Fibroblast of skin of right quadriceps (primary cell): ENCODE measurements at places on chromosomes 6 and 20.

DNA sequence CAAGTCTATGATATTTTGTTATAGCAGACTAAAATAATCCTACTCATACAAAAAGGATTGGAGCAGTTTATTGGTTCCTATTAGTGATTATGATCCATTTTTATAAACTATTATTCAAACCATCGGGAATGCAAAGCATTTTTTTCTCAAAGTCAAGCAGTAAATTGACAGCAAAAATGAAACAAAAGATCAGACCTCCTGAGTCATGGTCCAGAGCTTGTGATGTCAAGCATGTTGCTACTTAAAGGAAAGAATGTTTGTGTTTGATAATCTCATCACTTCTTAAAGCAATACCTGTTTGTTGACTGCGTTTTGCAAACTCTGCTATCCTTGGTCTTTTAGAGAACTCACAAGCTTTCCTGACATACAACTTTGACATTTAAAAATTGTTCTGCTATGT is 204.4 kb downstream of the SAMD5 start:
- no peak for DNase-seq

GRCh38 chr6:105821777-105822176 is 264.4 kb upstream of the PRDM1 start:
- DNase-seq = no peak

DNA sequence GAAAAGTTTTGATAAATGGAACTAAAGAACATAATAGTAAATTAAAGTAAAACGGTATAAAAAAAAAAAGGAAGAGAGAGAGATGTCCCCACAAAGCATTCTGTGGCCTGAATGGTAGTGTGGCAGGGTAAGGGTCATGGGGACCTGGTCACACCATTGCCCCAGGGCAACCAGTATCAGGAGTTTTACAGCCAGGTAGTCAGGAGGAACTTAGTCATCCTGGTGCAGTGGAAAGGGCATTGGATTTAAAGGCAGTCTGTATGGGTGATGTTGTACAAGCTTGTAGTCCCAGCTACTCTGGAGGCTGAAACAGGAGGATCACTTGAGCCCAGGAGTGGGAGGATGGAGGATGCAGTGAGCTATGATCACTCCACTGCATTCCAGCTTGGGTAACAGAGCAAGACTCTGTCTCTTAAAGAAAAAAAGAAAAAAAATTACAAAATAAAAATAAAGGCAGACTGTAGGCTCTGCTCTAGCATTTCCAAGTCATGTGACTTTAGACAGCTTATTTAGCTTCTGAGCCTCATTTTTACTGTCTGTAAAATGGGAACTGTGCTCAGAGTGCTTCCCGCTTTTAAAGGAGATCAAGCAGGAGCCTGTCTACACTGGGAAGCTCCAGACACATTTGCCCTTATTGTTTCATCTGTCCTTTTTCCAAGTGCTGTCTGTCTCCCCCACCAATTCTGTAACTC is 112.8 kb upstream of the ARMC2 start:
- DNase-seq = no peak

GRCh38 chr20:47854687-47855212 is 69.5 kb upstream of the SULF2 start:
- peak; percentile 58 for DNase-seq

GRCh38 chr6:129194306-129194941 is 311.5 kb downstream of the LAMA2 start:
- DNase-seq = no peak

DNA sequence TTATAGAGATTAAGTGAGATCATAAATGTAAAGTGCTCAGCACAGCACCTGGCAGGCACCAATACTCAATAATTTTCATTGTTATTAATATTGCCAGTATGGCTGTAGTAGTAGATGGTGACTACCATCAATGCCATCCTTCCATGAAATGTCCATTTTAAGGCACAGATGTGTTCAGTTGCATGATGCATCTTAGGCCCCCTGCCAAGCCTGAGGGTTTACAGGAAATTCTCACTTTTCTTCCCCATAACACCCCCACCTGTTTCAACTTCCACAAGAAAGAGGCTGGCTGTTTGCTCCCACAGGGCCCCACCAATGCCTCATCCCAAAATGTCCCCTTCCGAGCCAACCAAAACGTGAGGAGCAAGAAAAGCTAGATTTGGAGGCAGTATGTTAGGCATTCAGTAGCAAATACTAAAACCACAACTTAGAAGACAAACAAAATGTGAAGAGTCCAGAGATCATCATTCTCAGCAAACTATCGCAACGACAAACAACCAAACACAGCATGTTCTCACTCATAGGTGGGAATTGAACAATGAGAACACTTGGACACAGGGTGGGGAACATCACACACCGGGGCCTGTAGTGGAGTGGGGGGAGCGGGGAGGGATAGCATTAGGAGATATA is 110.6 kb upstream of the NHSL1 start:
- DNase-seq = no peak

DNA sequence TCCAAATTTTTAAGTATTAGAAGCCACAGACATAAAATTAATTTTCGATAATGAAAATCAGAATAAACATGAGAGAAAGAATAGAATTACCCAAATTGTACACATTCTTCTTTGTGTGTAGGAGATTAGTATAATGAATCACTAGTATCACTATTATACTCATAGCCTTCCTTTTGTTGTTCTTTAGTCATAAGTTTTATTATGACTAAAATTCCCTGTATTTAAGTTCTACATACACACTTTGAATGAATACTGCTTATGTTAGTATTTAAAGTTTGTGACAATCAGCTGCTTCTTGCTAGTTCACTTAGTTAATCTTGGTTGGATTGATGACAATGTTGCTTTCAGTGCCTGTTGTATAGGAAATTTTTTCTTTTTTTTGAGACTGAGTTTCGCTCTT is 72.7 kb downstream of the CCDC170 start:
- no peak for DNase-seq

DNA sequence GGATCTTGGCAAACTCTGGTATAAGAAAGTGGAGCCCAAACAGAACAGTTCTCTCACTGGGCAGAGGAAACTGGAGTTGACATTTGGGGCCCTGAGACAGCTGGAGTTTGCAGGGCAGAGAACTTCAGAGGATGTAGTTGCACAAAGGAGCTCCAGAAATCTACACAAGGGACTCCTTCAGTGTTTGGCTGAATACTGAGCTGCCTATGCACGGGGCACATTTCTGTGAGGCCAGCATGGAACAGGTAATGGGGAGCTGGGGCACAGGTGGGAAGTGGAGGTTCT is 169.3 kb downstream of the ANKRD60 start:
- DNase-seq = no peak

- DNase-seq = no peak
Observed at GRCh38 chr6:45495429-45496084, 117.8 kb upstream of the SUPT3H start.

- DNase-seq = peak; percentile 26
Observed at GRCh38 chr6:90078513-90079289, 184.4 kb downstream of the GJA10 start.

GRCh38 chr6:168866534-168866933 is 387.1 kb downstream of the THBS2 start:
- no peak for DNase-seq

DNA sequence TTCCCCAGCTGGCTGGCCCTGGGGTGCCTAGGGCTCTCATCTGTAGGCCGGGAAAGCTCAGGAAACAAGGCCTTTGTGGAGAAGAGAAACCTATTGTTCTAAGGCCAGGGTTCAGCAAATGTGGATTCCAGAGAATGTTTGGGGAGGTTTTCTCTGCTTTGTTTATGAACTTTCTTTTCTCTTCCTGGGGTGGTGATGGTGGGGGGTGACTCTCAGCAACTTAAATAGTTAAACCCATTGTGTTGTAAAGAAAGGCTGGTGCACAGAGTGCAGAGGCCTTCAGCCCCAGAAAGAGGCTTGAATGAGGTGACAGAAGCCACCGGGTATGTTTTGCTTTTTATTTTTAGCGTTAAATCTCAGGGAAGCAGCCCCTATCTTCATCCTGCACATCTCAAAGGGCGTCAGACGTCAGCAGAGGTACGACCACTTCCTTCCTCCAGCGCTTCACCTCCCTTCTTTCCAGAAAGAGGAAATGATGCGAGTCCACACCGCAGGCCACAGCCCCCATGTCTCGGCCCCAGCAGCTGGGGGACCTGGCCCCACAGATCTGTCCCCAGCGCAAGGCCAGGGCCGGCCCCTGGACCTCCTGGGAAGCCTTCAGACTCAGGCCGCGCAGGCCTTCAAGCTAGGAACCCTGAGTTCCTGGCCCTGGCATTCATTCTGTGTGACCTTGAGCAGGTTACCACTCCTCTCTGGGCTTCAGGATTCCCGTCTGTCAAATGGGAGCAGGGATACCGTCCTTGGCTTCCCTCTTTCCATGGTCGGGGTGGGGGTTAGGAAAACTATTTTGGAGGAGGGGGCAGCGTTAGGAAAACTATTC is 605 bp upstream of the PPP1R16B start:
- DNase-seq = no peak

GRCh38 chr20:48898210-48898609 is 23.3 kb upstream of the ARFGEF2 start:
- DNase-seq = peak; percentile 65

GRCh38 chr6:24788031-24788665 is 10.6 kb downstream of the ARMH2 start:
- peak; percentile 34 for DNase-seq

DNA sequence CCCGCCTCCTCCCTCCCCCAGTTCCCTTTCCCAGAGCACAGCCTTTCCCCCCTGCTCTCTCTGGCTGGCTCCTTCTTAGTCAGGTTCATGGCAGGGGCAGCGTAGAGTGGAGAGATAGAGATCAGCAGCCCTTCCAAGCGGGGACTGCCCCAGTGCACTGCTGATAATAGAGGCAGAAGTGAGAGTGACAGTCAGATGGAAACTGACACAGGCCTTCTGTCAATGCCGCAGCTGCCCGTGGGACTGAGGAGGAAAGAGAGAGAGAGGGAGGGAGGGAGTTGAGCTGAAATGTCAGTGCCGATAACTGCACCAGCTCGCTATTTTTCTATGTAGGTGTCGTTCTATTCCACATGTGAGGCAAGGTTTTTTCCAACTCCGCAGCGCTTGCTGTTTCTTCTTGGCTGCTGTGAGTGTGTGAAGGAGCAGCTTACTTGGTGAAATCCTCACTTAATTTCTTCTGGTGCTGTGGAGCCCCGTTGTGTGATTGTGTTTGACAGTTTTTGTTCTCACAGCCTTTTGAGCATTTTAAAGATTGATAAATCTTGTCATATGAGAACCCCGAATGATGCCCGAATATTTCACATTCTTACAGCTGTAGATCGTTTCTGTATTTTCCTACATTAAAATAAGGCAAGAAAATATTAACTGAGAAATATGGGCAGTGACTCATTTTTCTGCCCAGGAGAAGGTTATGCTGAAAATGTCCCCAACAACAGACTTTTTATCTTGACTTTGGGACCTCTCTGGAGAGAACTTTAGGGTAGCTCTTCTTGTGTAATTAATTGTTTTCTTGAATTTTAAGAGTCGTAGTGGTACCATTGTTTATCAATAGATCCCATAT is 386.4 kb upstream of the MMS22L start:
- peak; percentile 34 for DNase-seq

GRCh38 chr6:24761193-24761835 is 13.4 kb upstream of the GMNN start:
- DNase-seq = no peak

GRCh38 chr6:154792761-154793160 is 59.5 kb downstream of the SCAF8 start:
- no peak for DNase-seq

DNA sequence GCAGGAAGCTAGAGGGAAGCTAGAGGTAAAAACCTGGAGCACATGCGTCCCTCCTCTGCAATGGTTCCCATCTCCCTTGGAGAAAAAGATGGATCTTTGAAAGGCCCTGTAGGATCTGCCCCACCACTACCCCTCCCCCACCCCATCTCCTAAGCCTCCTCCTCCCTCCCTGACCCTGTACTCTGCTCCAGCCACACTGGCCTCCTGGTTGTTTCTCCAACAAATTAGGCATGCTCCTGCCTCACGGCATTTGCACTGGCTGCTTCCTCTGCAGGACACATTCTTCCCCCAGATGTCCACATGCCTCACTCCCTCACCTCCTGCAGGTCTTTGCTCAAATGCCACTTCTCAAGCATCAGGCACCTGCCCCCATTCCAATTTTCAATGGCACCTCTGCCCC is 45.5 kb downstream of the UBE2V1 start:
- no peak for DNase-seq

DNA sequence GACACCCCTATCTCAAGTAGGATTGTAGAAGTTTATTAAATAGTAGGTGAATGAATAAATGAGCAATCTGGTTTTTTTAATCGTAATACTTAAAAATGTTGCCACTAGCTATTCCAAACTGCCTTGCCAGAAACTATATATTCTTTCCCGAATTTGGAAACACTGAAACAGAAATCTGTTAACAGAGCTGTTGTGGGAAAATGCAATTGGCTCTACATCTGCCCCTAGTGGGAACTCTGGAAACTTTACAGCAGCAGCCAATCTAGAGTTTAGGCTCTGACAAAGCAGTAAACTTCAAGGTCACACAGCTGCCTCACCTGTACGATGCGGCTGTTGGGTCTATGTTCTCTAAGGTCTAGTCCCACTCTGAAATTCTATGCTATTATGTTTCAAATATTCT is 41.7 kb downstream of the SYNE1 start:
- no peak for DNase-seq

DNA sequence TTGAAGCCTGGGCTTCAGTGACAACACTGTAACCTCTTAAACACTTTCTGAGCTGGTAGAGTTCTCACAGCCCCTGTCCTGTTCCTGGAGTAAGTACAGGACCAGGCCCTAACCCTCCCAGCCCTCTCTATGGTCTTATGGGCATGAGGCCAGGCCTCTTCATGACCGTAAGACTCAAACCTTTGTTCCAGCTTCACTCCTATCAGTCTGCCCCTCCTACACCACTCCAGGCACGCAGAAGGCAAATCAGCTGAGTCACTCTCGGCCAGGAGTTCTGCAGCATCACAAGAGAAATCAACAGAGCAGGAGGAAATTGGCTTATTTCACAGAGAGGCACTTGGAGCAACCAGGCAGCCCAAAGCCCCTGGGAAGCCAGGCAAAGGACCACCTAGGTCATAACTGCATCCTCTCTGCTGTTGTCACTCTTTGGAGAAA is 25.3 kb upstream of the CHD6 start:
- peak; percentile 46 for DNase-seq

DNA sequence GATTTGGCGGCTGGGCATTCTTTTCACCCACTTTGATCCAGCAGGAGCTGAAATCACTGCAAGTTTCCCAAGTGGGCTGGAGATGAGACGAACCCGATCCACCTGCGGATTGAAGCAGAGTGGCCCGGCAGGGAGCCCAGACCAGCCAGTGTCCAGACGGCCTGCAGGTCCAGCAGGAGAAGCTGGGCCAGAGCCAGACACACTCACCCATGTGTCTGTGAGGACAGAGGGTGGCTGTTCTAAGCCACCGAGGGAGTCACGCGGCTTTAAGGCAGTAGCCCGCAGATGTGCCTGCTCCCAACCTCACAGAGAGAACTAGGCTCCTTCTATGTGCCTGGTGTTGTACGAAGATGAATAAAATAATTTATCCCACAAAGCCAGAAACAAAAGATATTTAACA is 200.7 kb downstream of the WDR27 start:
- no peak for DNase-seq

- DNase-seq = peak; percentile 34
Observed at GRCh38 chr20:48107560-48107959, 322.3 kb upstream of the SULF2 start.
